ENCODE measurements at places on chromosomes 5 and 9. TPM values are rescaled to one million over a fixed set of nuclear protein-coding genes. Genes with fewer than 3 reads are reported as not detected.

Gene HNRNPAB
- 84.9 TPM for total RNA-seq

DNA sequence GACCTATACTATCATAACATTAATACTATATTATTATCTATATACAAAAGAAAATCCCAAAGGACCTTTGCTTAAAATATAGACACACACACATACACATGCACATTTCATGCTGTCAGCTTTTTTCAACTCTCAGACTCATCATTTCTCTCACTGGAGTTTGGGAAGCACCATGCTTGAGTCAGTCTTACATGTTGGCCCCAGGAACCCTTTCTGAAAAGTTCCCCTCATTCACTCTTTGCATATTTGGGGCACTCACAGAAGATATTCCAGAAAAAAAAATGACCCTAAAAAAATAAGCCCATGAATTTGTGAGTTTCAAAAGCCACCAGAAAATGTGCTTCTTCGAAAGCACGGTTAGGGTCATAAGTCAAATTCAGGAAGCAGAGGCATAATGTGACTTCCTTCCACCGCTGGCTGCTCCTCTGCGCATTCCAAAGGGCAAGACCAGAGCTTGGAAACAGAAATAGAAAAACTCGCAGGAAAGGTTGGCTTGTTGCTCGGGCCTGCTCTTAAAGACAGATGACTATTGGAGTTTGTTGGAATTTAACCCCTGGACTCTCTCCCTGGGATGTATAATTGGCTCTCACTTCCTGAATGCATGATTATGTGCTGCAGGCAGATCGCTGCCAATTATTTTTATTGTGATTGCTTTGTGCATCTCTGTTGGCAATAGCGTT lies 129.7 kb upstream of the IQGAP2 start:
- no peak overlapping the region for H3K4me3 ChIP-seq
- DNase-seq: no peak
- no peaks in the 10 kb centered on the region for H3K4me1 ChIP-seq

- no peak for DNase-seq
- peaks cover 3% of the 10 kb centered on the region for H3K4me1 ChIP-seq
- no peaks in the 10 kb centered on the region for H3K27me3 ChIP-seq
- no peak overlapping the region for H3K27ac ChIP-seq
Measured at GRCh38 chr5:58122157-58122556, 337.7 kb downstream of the PLK2 start.

DNA sequence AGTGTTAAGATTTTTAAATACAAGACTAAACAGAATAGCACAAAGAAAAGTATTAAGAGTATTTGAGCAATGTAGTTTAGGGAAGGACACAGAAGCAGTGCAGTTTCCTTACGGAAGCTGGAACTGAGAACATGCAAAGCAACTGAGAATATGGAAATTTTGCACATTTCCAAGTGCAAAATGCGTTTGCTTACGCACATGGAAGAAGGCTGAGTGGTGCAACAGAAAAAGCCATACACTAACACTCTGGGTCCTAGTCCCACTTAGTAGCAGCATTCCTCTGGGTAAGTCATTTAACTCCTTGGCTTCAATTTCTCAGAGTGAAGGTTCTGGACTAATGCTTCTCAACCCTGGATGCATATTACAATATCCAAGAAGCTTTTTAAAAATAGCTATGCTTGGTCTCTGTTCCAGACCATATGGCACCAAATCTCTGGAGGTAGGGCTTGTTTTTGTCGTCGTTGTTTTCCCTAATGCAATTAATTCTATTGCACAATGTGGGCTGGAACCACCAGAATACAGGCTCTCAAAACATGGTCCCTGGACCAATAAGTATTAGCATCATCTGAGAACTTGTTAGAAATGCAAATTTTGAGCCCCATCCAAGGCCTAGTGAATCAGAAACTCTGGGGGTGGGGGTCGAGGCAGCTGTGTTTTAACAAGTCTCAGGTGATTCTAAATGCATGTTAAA lies 65.2 kb upstream of the DEPDC1B start:
- no peaks in the 10 kb centered on the region for H3K27me3 ChIP-seq
- no peak overlapping the region for H3K27ac ChIP-seq
- no peaks in the 10 kb centered on the region for H3K4me1 ChIP-seq
- H3K4me3 ChIP-seq: no peak overlapping the region

- no peak for DNase-seq
- no peak overlapping the region for H3K27ac ChIP-seq
- no peak overlapping the region for H3K4me3 ChIP-seq
- no peaks in the 10 kb centered on the region for H3K4me1 ChIP-seq
- no peaks in the 10 kb centered on the region for H3K36me3 ChIP-seq
Measured at GRCh38 chr5:88673253-88674105, 209.5 kb downstream of the MEF2C start.

- no peaks in the 10 kb centered on the region for H3K4me1 ChIP-seq
- DNase-seq: no peak
- no peak overlapping the region for H3K4me3 ChIP-seq
- no peaks in the 10 kb centered on the region for H3K36me3 ChIP-seq
- H3K27me3 ChIP-seq: no peaks in the 10 kb centered on the region
Measured at GRCh38 chr5:133831491-133832224, 136.8 kb downstream of the C5orf15 start.

- no peak for DNase-seq
- no peak overlapping the region for H3K4me3 ChIP-seq
- no peaks in the 10 kb centered on the region for H3K36me3 ChIP-seq
Measured at GRCh38 chr9:114426046-114426948, 38.5 kb upstream of the AKNA start.

GRCh38 chr9:130414910-130415746 lies 29.6 kb upstream of the ASS1 start:
- no peaks in the 10 kb centered on the region for H3K27me3 ChIP-seq
- no peak for DNase-seq
- no peak overlapping the region for H3K27ac ChIP-seq
- H3K4me3 ChIP-seq: no peak overlapping the region
- no peaks in the 10 kb centered on the region for H3K36me3 ChIP-seq
- H3K4me1 ChIP-seq: no peaks in the 10 kb centered on the region

DNA sequence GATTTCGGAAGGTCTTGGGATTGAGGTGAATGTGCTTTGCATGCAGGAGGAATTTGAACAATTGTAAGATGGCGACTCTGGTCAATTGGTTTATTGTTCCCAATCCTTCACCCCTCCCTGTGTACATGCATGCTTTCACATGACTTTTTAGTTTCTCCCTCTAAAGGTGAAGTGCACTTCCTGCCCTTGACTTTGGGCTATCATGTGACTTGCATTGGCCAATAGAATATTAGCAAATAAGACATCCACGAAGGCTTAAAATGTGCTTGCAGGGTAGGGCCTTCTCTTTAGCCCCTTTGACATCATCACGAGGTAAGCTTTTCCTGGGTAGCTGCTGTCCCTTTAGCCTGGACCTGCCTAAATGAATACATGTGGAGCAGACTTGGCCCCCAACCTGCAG lies 8.1 kb upstream of the ZBTB43 start:
- no peaks in the 10 kb centered on the region for H3K4me1 ChIP-seq
- H3K36me3 ChIP-seq: no peaks in the 10 kb centered on the region
- no peak overlapping the region for H3K4me3 ChIP-seq
- H3K27ac ChIP-seq: no peak overlapping the region
- DNase-seq: no peak

GRCh38 chr9:22204240-22204639 lies 195.1 kb upstream of the CDKN2B start:
- no peak overlapping the region for H3K4me3 ChIP-seq
- no peak for DNase-seq
- no peaks in the 10 kb centered on the region for H3K36me3 ChIP-seq
- no peak overlapping the region for H3K27ac ChIP-seq
- H3K4me1 ChIP-seq: no peaks in the 10 kb centered on the region

DNA sequence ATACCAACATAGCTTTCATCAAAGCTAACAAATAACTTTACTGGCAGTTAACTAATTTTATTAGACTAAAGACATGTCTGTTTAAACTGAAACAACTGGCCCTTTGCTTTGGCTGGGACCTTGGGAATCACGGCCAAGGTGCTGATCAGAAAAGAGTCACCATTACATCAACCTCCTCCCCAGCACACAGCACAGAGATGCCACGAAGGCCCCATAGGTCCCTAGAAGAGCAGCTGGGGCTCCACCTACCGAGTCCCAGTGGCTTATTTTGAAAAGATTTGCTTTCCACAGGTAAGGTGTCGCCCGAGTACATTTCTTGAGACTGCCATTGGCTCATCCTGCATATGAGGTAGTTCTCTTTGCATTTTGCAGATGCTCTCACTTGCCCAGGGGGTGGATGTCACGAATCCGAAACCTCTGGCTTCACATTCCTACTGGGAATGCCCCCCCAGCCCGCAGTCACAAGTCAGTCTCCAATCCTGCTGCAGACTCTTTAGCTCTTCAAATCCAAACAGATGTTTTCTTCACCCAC lies 18.8 kb upstream of the HSD17B3 start:
- no peaks in the 10 kb centered on the region for H3K36me3 ChIP-seq
- no peaks in the 10 kb centered on the region for H3K4me1 ChIP-seq
- H3K4me3 ChIP-seq: no peak overlapping the region
- H3K27ac ChIP-seq: no peak overlapping the region
- no peak for DNase-seq

- no peak overlapping the region for H3K27ac ChIP-seq
- peaks cover 1% of the 10 kb centered on the region for H3K4me1 ChIP-seq
- no peak overlapping the region for H3K4me3 ChIP-seq
- peaks cover 2% of the 10 kb centered on the region for H3K36me3 ChIP-seq
- no peak for DNase-seq
Measured at GRCh38 chr5:137995077-137995748, 37.7 kb downstream of the FAM13B start.
